CD4-positive, alpha-beta T cell treated with Interleukin-4 for 4 hours (primary cell): ENCODE measurements at places on chromosomes 4 and X.
A peak's percentile ranks its signal among the peaks of the same experiment; 100 is the strongest.

DNA sequence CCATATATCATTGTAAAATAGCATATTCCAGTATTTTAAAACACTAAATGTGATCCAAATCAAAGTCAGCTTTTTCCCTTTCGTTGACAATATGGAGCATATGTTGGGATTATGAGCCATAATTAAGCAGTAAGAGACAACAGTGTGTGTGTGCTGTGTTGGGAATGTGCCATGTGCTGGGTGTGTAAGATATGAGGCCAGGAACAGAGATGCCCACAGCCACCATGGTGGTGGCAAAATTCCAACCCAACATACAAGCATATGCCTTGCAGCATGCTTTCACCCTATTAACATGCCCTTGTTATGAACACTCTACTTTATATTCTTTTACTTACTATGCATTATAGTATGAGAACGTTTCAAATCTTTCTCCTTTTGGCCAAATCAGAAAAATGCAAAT lies 1560.4 kb upstream of the TENM3 start:
- DNase-seq, result no peak

GRCh38 chr4:143021384-143021783 lies 163.3 kb upstream of the USP38 start:
- DNase-seq, result no peak

GRCh38 chrX:17788439-17788838 lies 51.1 kb downstream of the SCML1 start:
- peak; percentile 3 for DNase-seq

- DNase-seq, result no peak
These were observed 1016.0 kb downstream of the ARAP2 start for GRCh38 chr4:35228313-35228712.
